ENCODE measurements at places on chromosomes 4 and X.

DNA sequence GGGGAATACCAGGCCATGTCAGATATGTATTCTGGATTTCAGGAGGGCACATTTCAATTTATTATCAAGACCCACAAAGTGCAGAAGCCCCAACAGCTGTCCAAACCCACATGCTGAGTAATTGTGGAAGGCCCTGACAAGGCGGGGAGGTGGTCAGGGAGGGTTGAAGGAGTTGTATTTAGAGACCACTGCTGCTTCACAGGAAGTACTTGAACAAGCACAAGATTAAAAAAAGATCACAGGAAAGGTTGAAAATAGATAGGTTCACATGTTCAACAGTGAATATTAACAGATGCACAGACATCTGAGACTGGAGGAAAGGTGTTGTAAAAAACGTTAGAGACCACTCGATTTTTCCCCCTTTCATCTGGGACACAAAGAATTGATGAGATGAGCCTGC lies 17.9 kb downstream of the ATP8A1 start:
- no peak for DNase-seq

DNA sequence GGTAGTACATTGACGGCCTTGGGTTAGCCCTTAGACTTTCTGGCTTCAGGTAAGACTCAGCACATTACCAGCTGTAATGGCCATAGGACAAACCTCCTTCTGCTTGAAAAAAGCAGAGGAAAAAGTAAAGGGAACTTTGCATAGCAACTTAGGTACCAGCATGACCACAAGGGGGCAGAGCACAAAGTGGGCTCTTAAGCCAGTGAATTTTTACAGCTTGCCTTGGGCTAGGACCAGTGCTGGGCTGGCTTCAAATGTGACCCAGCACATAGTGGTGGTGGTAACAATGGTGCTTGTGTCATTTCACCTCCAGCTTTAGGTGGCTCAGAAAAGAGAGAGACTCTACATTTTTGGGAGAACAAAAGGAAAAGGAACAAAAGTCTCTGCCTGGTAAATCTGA lies 66.1 kb downstream of the KLHL4 start:
- no peak for DNase-seq

DNA sequence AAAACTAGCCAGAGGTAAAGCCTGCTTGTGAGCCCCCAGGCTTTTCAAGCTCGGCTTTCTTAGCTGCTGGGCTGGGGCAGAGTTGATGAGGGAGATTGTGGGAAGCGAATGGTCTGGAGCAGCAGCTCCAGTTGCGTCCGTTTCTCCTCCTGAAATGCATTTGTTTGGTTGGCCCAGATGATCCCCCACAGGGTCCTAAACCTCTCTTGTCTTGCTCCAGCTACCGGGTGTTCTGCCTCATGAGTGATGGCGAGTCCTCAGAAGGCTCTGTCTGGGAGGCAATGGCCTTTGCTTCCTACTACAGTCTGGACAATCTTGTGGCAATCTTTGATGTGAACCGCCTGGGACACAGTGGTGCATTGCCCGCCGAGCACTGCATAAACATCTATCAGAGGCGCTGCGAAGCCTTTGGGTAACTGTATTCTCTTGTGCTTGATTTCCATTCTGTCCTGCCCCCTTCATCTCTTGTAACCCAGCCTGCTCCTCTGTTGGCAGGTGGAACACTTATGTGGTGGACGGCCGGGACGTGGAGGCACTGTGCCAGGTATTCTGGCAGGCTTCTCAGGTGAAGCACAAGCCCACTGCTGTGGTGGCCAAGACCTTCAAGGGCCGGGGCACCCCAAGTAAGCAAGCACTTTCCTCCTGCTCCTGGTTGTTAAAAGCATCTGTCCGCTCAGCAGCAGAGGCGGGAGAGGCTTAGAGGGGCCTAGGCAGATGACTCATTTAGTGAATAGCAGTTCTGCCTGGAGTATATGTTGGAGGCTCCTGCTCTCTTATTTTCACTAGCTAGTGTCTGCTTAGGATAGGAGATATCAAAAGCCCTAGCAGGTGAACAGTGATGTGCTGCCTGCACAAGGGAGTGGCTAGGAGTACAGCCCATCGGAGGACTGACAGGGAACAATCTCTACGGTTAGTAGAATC lies 15.3 kb downstream of the TKTL1 start:
- peak; percentile 10 for DNase-seq

GRCh38 chr4:177579649-177580048 lies 137.4 kb upstream of the AGA start:
- no peak for DNase-seq

- DNase-seq: no peak
Measured at GRCh38 chrX:11209798-11210414, 83.3 kb upstream of the AMELX start.

DNA sequence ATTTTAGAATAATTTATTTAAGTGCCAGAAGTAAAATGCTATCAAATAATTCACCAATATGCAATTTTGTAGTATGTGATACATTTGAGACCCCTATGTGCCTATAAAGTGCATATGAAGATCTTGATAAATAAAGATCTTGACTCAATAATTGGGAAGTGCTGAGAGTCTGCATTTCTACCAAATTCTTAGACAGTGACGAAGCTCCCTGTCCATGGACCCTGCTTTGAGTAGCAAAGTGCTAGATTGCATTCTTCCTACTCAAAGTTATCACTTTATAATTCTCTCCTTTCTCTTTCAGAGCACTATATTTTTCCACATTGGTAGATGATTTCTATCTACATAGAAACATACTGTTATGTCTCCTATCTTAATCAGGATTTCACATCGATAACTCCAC lies 1393.9 kb downstream of the ARAP2 start:
- peak; percentile 10 for DNase-seq

- peak; percentile 27 for DNase-seq
Measured at GRCh38 chr4:142845293-142846107, 601 bp downstream of the INPP4B start.

GRCh38 chr4:104394406-104395167 lies 100.1 kb downstream of the CXXC4 start:
- DNase-seq: no peak

DNA sequence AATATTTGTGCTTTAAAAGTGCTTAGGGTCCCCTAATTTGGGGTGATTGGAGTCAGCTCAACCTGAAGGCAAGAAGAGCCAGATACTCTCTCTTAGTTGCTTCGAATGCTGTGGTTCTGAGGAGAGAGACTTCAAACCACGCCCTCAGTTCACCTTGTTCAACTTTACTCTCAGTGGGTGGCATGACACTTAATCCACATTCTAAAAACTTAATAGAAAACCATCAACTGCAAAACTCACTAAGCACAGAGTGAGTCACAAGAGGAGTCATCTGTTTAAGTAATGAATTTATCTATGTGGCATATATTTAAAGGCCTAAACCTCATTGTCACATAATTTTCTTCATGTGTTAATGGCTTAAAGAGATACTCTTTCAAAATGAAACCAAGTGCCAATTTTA lies 99.5 kb upstream of the SLC4A4 start:
- DNase-seq: peak; percentile 73
